ENCODE measurements at places on chromosomes 7 and 10. TPM values are rescaled to one million over a fixed set of nuclear protein-coding genes. Genes with fewer than 3 reads are reported as not detected.

The PRR15 gene
- not detected for total RNA-seq

The CYP2C19 gene
- 0.33 TPM for total RNA-seq

The AMPH gene
- total RNA-seq, result not detected

The CAV1 gene
- total RNA-seq, result 0.17 TPM

The C10orf67 gene
- 0.07 TPM for total RNA-seq

The PVRIG gene
- total RNA-seq, result 20.9 TPM

The CLCN1 gene
- not detected for total RNA-seq

The BICC1 gene
- not detected for total RNA-seq

The CCDC136 gene
- 10.6 TPM for total RNA-seq

The TRIM50 gene
- not detected for total RNA-seq

All from activated CD4-positive, alpha-beta T cell treated with anti-CD3 and anti-CD28 coated beads, Interleukin-2, amount 10 ng/mL, durations not matched to agents 24 days and 14 days (primary cell).